ENCODE measurements at places on chromosomes 16 and 17. TPM values are rescaled to one million over a fixed set of nuclear protein-coding genes. Genes with fewer than 3 reads are reported as not detected.
A peak's percentile ranks its signal among the peaks of the same experiment; 100 is the strongest.

The CSH2 gene
- polyA plus RNA-seq, result not detected

The KRTAP9-4 gene
- polyA plus RNA-seq, result 0.13 TPM

The KRT25 gene
- polyA plus RNA-seq, result not detected

DNA sequence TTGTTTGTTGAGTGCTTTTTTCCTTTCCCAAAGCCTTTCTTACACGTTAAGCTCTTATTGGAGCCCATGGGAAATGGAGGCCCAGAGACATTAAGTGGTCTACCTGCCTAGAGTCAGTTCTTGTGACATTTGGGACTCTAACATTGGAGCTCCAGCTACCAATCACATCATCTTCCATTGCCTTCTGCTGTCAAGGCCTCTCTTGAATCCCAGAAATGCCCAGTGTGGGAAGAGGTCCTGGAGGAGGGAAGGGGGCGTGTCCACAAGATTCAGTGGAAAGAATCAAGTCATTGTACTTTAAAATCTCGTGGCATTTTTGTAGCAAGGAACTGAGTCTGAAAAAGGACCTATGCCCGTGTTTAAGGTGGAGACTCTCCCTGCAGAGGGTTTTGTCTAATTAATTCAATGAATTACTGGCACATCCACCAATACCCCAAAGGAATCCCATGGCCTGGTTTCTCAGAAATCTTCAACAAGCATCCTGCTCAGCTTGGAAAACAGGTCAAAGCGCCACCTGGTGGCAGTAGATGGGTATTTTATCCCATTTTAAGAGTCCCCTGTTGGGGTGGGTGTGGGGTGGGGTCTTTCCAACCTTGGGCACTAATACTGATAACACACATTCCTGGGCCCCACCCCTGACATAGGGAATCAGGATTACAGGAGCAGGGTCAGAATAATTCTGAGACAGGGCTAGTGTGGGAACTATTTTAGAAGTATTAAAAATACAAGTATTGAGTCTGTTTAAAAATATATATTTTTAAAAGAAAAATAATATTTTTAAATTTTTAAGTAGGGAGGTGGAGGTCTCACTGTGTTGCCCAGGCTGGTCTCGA is 24.6 kb downstream of the GPT2 start:
- no peak overlapping the region for H3K4me3 ChIP-seq
- peaks cover 16% of the 10 kb centered on the region for H3K36me3 ChIP-seq
- no peaks in the 10 kb centered on the region for H3K27me3 ChIP-seq
- DNase-seq, result peak; percentile 81

- DNase-seq, result no peak
- H3K36me3 ChIP-seq, result no peaks in the 10 kb centered on the region
- no peak overlapping the region for H3K4me3 ChIP-seq
- no peaks in the 10 kb centered on the region for H3K4me1 ChIP-seq
Measured at GRCh38 chr17:31580706-31581490, 189.4 kb downstream of the RAB11FIP4 start.

GRCh38 chr16:79821911-79822310 is 221.4 kb upstream of the MAF start:
- H3K27ac ChIP-seq, result no peak overlapping the region
- no peak overlapping the region for H3K4me3 ChIP-seq
- H3K4me1 ChIP-seq, result no peaks in the 10 kb centered on the region
- DNase-seq, result no peak

GRCh38 chr17:77099997-77100396 is 40.8 kb upstream of the SEC14L1 start:
- no peak overlapping the region for H3K27ac ChIP-seq
- H3K4me3 ChIP-seq, result no peak overlapping the region
- peaks cover 2% of the 10 kb centered on the region for H3K4me1 ChIP-seq
- no peaks in the 10 kb centered on the region for H3K27me3 ChIP-seq
